ENCODE measurements at places on chromosomes 7 and 10.

GRCh38 chr7:142533920-142534319, 215.4 kb upstream of the PRSS1 start:
- peaks cover 39% of the 10 kb centered on the region for H3K27me3 ChIP-seq
- H3K36me3 ChIP-seq: no peaks in the 10 kb centered on the region
- H3K4me3 ChIP-seq: no peak overlapping the region
- H3K27ac ChIP-seq: no peak overlapping the region
- no peak for DNase-seq
- peaks cover 5% of the 10 kb centered on the region for H3K4me1 ChIP-seq

DNA sequence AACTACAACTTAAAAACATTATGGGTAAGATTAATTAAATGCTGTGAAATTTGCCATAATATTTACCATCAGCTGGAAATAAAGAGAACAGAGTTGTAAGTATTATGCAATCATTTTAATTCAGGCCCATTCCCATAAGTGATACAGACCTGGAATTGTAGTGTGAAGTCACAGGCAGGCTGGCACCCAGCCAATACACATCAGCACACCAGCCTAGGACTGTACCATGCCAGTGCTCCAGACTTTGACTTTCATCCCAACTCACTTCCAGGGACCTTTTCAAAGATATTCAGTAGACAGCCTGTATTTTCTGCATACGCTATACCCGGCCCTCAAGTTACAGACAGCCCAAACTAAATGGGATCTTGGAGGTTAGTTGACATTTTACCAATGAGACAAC, 143.3 kb downstream of the TES start:
- H3K4me1 ChIP-seq: peaks cover 58% of the 10 kb centered on the region
- DNase-seq: no peak
- H3K27me3 ChIP-seq: no peaks in the 10 kb centered on the region
- no peaks in the 10 kb centered on the region for H3K36me3 ChIP-seq
- no peak overlapping the region for H3K4me3 ChIP-seq

DNA sequence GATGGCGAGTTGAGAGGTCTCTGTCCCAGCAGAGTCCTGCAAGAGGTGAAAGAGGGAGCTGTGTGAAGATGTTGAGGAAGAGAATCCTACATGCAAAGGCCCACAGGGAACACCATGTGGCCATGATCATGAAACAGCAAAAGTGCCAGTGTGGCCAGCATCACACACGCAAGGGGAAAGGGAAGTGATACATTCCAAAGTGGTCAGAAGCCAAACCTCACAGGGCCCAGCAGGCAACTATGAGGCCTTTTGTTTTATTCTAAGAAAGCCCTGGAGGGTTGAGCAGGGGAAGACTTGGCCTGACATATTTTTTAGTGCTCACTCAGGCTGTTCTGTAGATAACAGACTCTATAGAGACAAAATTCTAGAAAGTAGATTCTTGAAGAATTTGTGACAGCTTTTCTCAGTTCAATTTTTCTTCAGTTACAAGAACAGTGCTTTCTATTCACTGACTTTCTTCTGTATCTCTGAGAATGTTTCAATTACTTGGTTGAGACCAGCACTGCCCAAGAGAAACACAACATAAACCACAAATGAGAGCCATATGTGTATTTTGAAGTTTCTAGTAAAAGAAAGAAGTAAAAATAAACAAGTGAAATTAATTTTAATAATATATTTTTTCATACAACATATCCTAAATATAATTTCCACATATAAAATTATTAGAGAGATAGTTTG, 82.3 kb downstream of the HTR7 start:
- no peak for DNase-seq
- H3K4me3 ChIP-seq: no peak overlapping the region
- H3K27me3 ChIP-seq: peaks cover 5% of the 10 kb centered on the region
- H3K4me1 ChIP-seq: no peaks in the 10 kb centered on the region
- H3K36me3 ChIP-seq: no peaks in the 10 kb centered on the region
- H3K27ac ChIP-seq: no peak overlapping the region

DNA sequence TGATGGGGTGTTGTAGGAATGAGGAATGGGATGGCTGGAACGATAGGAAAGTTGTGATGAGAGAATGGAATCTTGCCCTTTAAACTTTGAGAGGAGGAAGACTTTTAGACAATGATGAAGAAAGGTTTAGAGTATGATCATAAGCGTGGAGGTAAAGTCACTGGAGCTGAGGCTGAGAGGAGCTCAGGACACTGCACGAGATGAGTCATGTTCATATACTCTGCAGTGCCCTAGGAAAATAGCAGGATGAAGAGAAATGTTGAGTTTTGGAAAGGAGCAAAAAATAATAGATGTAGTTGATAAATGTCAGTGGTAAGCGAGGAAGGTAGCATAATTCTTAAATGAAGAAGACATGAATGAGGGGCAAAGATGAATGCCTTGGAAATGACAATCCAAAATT, 28.3 kb upstream of the CUL1 start:
- DNase-seq: no peak
- no peak overlapping the region for H3K4me3 ChIP-seq
- peaks cover 10% of the 10 kb centered on the region for H3K4me1 ChIP-seq
- H3K36me3 ChIP-seq: no peaks in the 10 kb centered on the region
- H3K27ac ChIP-seq: no peak overlapping the region
- H3K27me3 ChIP-seq: no peaks in the 10 kb centered on the region

GRCh38 chr10:52688899-52689298, 83.7 kb downstream of the MBL2 start:
- no peak overlapping the region for H3K27ac ChIP-seq
- H3K27me3 ChIP-seq: no peaks in the 10 kb centered on the region
- no peaks in the 10 kb centered on the region for H3K36me3 ChIP-seq

DNA sequence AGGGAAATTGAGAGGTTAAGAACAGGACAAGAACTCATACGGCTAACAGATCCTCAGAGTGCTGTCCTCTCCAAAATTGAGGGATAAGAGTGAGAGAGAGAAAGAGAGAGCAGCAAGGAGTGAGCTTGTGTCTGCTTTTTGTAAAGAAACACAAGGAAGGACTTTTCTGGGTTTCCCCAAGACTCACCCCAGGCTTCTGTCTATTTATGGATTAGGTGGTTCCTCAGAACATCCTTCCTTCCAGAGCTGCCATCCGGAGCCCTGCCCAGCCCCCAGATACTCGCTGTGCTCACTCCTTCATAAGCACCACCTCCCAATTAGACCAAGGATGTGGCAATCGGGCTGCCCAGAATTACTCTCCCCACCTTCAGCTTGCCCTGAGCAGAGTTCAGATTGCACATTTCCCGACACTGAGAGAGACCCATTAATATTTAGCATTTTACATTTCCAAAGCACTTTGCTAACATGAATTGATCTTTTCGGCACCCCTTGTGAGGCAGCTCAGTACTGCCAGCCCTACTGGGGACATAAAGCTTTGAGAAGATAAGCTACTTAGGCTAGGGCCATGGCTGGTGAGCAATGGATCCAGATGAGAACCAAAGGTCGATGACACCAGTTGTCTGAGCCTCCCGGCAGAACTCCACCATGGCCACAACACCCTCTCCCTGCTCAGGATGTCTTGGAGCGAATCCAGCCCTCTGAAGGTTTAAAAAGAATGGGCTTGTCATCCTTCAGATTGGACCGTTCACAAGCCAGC, 19.2 kb upstream of the R3HCC1L start:
- no peak overlapping the region for H3K4me3 ChIP-seq
- no peak for DNase-seq

DNA sequence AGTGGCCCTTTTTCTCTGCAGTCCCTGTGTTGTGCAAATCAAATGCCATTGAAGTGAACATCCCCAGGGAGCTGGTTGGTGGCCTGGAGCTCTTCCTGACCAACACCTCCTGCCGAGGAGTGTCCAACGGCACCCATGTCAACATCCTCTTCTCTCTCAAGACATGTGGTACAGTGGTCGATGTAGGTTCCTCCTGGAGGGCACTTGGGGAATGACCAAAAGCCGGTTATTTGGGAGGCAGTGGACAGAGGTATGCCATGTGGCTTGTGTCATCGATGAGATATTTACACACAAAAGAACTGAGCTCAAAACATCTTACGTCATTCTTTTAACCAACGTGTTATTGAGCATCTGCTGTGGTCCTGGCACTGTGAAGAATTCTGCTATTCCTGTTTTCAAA, 19.7 kb downstream of the OIT3 start:
- H3K27ac ChIP-seq: no peak overlapping the region
- no peak overlapping the region for H3K4me3 ChIP-seq
- DNase-seq: no peak
- peaks cover 26% of the 10 kb centered on the region for H3K4me1 ChIP-seq
- H3K27me3 ChIP-seq: no peaks in the 10 kb centered on the region

DNA sequence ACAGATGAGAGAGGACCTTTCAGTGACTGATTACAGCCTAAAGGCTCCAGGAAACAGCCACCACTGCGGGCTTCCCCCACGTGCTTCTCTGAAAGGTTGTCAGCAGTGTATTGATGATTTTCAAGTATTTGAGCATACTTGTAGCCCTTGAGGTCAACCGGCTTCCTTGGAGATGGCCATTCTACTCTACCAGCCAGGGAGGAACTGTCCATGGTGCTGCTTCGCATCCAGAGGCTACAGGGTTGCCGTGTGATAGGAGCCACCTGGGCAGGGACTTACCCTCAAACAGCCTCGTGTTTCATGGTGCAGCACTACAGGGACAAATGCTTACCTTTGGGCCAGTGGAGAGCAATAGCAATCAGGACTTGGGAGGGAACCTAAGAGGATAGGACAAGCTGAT, 179.5 kb downstream of the DPP6 start:
- no peak for DNase-seq
- H3K4me1 ChIP-seq: no peaks in the 10 kb centered on the region
- H3K4me3 ChIP-seq: no peak overlapping the region

GRCh38 chr7:66205741-66206090, 582 bp downstream of the TPST1 start:
- peaks cover 3% of the 10 kb centered on the region for H3K36me3 ChIP-seq
- H3K4me1 ChIP-seq: peaks cover 31% of the 10 kb centered on the region
- H3K27ac ChIP-seq: peak overlapping the region; percentile 93
- DNase-seq: no peak
- peak overlapping the region; percentile 92 for H3K4me3 ChIP-seq

DNA sequence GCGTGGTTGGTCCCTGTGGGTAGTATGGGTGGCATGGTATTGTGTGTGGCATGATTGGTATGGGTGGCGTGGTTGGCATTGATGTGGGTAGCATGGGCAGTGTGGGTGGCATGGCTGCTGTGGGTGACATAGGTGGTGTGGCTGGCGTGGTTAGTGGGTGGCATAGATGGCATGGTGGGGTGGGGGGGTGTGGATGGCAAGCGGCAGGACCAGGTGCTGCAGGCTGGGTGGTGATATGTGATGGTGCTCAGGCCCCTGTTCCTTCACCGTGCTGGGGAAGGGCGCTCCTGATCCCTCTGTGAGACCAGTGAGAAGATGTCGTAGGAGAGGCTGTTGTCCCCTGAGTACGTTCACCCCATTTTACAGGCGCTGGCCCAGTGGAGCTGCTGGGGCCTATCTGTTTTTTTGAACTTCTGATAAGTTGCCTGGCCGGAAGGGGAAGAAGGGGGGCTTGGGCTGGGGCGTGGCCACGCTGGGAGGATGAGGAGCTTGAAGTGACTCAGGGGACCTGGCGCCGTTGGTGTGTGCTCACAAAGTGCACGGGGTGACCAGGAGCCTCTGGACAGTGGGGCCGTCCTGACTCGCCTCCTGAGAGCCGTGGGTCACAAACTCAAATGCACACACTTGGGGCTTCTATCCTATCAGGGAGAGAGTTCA, 17.5 kb downstream of the INPP5A start:
- no peaks in the 10 kb centered on the region for H3K27me3 ChIP-seq
- no peak for DNase-seq
- H3K4me3 ChIP-seq: no peak overlapping the region
- no peak overlapping the region for H3K27ac ChIP-seq

- no peaks in the 10 kb centered on the region for H3K36me3 ChIP-seq
- peaks cover 3% of the 10 kb centered on the region for H3K4me1 ChIP-seq
- H3K27ac ChIP-seq: no peak overlapping the region
- no peak for DNase-seq
- H3K27me3 ChIP-seq: no peaks in the 10 kb centered on the region
These were observed 370.1 kb upstream of the PRKCQ start for GRCh38 chr10:6950133-6950532.

DNA sequence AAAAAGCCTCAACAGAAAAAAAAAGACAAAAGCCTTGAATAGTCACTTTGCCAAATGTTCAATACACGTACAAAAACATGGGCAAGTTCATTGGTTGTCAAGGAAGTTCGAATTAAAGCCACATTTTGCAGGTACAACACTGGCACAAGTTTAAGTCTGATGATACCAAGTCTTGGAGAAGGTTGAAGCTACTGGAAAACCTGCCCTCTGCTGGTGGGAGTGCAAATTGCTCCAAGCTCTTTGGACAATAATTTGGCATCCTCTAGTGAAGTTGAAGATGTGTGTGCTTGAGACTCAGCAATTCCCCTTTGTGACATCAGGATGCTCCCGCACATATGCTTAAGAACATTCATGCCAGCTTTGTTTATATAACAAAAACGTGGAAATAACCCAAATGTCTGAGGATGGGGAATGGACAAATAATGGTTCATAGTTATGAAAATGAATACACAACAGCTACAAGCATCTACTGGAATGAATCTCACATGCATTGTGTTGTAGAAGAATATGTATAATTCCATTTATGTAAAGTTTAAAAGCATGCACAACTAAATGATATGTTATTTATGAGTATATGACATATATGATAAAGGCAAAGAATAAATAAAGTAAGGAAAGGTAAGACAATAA, 120.0 kb upstream of the PLPP4 start:
- no peak for DNase-seq
- H3K27ac ChIP-seq: no peak overlapping the region
- peaks cover 9% of the 10 kb centered on the region for H3K27me3 ChIP-seq
- no peaks in the 10 kb centered on the region for H3K36me3 ChIP-seq

DNA sequence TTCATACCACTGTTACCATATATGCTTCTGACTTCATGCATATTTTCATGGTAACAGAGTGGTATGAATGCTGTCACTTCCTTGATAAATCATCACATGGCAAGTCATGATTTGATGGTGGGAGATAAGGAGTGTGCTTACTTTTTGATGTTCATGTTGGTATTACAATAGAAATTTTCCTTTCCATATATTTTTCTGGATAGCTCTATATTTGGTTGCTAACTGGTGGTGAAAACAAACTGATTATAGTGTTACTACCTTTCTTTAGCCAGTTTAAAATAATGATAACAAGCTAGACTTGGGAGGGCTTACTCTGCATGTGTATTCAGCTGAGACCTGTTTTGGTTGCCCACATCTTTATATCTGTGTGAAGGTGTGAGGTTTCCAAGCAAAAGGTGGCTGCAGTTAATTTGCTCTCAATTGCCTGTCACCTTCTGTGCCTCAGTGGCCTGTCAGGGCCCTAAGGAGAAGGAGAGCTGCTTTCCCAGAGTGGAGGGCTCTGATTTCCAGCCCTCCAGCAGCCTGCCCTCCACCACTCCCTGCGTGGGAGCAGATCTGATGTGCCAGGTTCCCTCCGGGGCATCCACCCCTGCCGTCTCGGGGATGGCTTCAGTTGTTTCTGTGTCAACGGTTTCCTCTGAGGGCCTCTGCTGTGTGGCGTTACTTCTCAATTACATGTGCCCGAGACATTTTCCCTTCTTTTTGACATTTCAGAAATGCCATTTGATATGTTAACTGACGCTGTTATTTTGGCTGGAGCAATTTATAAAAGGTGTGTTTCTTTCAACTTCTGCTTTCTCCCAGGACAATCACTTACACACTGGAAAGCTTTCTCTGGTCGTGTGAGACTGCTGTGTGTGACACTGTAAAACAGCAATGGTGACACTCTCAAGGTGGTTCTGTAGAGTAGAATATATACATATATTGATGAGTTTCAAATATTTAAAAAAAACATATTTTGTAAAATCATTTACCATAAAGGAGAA, 107.7 kb upstream of the KLF6 start:
- DNase-seq: no peak
- H3K4me1 ChIP-seq: peaks cover 83% of the 10 kb centered on the region
- no peaks in the 10 kb centered on the region for H3K27me3 ChIP-seq

- no peaks in the 10 kb centered on the region for H3K27me3 ChIP-seq
- H3K4me1 ChIP-seq: peaks cover 7% of the 10 kb centered on the region
- H3K36me3 ChIP-seq: no peaks in the 10 kb centered on the region
- no peak overlapping the region for H3K27ac ChIP-seq
These were observed 16.8 kb upstream of the HBP1 start for GRCh38 chr7:107152011-107152410.
